SHP77 (cell line): ENCODE measurements at places on chromosomes 4 and X.

DNA sequence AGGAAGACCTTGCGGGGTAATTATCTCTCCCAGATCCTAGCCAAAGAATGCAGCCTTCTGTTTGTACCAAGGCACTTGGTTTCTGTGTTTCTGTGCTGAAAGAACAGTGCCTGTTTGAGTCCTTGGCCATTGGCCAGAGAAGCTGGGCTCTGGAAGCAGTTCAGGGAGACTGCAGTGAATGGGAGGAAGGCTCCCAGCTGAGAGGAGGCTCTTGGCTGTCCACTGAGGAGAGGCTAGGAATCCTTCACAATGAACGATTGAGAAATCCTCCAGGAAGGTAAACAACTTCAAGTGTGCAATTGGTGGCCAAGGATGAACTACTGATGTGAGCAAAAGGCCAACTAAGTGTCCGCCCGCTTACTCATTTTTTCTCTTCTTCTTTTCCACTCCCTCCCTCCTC, 61.3 kb downstream of the HS3ST1 start:
- no peak for DNase-seq

DNA sequence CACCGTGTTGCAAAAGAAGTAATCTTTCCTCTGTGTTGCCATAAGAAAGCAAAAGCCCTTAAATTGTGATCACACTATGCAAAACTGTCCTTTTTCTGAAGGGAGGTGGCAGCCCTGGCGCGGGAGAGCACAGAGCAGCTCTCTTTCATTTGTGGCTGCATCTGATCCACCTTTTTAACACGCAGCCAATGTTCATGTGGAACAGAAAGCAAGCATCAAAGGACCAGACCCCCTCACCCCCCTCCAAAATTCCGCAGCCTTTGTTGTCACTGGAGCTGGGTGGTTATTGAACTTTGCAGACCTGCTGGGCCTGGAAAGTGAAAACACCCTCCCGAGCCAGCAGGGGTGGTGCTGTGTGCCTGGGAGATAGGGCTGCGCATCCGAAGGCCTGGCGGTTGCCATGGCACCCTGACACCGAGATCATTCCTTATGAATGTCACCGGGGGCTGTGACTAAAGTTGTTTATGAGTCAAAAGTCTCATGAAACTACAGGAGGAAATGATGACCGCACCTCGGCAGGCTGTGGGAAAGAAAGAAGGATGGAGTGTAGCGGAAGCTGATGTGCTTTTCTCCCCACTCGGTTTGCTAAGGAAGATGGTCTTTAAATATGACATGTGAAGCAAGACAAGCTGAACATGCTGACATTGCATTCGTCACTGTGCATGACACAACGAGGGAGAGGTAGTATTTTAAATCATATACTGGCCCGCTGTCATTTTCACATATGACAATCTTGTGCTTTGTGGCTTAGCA, 367.4 kb downstream of the UNC5C start:
- DNase-seq, result no peak

DNA sequence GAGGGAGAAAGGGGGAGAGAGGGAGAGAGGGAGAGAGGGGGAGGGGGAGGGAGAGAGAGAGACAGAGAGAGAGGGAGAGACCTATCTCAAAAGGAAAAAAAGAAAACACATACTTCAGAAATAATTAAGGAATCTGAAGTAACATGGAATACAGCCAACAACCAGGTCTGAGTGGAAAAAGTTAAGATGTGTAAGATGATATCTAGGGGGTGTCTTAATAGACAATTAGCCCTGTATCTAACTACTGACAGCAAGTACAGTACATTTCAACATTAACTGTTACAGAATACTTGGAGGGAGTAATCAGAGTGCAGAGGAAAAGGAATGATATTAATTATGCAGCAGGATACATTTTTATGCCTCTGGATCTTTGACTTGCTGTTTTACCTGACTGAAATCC, 22.4 kb downstream of the NUP54 start:
- DNase-seq, result no peak

DNA sequence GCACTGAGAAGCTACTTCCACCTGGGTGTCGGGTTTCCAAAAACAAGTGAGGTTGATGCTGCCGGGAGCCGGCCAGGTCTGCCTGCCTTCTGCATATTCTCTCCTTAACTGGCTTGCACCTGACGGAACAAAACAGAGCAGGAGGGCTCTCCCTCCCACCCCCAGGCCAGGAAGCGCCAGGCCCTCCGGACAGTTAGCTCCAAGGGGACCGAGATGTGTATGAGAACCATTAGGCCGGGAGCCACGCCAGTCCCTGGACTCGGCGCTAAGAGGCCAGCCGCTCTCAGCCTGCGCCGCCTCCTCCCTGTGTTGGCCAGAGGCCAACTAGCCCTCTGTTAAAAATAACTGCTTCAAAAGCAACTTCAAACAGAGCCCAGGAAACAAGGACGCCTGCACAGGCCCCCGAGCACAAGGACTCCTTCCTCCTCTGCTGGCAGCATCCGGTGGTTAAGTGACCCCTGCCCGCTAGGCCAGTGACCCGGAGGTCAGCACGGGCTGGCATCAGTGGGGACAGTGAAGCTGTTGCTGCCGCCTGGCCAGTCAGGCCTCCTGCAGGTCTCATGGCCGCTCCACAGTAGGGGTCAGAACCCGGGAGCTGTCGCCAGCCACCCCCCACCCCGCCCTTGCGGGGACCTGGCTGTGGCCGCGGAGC, 107.9 kb downstream of the ABLIM2 start:
- DNase-seq, result peak; percentile 51

- peak; percentile 22 for DNase-seq
Measured at GRCh38 chr4:156298230-156298629, 344.6 kb upstream of the CTSO start.

DNA sequence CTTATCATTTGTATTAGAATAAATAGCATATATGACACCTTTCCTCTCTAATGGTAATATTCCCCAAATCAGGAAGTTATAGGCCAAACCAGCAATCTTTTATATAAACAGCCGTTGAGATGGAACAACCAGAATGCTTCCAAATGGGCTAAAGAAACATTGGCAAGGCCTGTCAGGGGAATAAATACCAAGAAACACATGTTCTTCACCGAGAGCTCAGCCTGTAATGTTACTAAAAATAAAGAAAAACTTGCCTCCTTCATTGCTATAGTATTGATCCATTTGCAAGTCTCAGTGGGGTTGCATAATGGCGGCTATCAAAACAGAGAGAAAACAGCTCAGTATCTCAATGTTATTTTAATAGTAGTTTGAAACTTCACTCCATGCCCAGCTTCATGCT, 104.9 kb downstream of the FAM13A start:
- no peak for DNase-seq

GRCh38 chr4:4831266-4831665, 28.2 kb upstream of the MSX1 start:
- DNase-seq, result no peak

DNA sequence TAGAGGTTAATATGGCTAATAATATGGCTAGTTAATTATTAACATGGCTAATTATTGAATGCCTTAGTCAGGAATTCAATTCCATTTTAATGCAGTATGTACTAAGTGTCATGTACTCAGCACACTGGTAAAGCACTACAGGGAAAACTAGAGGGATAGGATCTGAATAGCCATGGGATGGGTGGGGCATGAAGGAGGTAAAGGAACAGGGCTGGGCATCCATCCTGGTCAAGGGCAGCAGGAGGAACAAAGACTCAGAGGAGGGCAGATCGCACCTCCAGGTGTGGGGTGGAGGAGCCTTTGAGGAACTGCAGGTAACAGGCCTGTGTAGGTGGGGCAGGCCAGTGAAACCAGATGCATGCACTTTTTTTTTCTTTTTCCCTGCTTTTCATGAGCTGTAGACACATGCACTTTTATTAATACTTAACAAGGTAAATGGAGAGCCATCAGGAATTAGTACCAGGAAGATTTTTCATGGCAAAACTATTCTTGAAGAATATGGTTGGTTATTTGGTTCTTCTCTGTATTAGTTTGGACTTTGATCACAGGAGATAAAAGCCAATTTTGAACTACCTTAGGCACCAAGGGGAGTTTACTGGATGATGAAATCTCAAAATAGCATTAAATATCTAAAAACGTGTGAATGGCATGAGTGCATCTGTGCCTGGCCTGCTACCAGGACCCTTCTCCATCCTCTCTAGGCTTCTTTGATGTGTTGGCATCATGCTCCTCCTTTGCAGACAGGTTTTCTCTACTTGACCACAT, 88.3 kb downstream of the CC2D2A start:
- DNase-seq, result no peak

DNA sequence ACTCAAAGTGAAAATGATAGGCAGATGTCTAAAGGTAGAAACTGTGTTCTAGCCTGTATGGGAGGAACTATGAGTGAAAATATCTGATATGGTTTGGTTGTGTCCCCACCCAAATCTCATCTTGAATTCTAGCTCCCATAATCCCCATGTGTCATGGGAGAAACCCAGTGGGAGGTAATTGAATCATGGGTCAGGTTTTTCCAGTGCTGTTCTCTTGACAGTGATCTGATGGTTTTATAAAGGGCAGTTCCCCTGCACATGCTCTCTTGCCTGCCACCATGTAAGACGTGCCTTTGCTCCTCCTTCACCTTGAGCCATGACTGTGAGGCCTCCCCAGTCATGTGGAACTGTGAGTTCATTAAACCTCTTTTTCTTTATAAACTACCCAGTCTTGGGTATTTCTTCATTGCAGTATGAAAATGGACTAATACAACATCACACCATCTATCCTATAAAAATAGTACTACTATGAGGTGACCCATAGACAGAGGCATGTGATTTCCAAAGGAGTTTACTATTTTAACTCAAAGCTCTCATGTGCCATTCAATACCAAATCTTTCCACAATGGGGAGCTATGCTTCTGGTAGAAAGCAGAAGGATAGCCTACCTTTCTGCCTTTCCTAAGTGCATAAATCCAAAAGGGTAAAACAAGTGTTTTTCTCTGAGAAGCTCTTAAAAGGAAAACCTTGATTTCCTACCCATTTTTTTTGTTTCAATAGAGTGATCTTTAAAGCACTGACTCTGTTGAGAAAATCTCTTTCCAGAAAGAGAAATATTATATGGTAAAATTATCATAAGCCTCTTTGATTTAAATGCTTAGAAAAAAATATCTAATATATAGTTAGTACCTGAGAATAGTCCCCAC, 38.8 kb downstream of the SEC31A start:
- no peak for DNase-seq

DNA sequence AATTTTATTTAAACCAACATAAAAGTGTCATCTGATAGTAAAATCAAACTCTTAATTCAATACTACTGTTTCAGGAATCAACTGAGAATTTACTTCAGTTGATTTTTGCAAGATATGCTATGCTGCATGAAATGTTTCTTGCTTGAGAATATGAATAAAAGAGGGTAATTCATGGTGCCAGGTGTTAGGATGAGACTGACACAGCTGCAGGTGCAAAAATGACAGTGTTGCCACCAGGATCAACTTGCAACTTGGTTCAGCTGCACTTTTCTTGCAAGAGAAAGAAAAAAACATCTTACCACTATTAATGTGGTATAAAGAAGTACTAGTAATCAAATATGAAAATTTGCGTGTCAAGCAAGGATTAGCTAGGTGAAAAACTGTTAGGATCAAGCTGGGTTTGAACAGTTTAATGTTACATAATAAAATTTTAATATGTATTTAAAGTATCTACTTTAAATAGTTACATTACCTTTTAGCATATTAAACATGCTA, 49.7 kb downstream of the CHIC2 start:
- DNase-seq, result no peak

DNA sequence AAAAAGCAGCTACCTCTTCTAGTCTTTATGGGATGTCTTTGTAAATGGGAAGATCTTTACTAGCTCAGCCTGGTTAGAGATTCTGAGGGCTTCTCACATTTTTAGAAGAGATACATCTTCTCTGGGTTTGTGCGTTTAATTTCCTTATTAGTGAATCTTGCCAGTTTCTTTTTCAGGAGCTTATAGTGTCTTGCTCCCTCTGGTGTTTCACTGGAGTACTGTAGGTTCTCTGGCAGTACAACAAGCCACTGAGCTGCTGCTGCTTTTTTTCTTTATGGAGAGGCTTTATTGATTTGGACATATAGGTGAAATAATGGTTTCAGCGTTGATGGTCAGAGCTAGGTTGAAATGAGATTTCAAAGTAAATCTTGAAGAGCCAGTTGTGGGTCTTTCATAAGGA, 82.9 kb downstream of the LAS1L start:
- peak; percentile 13 for DNase-seq

- no peak for DNase-seq
Measured at GRCh38 chr4:62487016-62487415, 1286.9 kb downstream of the ADGRL3 start.

DNA sequence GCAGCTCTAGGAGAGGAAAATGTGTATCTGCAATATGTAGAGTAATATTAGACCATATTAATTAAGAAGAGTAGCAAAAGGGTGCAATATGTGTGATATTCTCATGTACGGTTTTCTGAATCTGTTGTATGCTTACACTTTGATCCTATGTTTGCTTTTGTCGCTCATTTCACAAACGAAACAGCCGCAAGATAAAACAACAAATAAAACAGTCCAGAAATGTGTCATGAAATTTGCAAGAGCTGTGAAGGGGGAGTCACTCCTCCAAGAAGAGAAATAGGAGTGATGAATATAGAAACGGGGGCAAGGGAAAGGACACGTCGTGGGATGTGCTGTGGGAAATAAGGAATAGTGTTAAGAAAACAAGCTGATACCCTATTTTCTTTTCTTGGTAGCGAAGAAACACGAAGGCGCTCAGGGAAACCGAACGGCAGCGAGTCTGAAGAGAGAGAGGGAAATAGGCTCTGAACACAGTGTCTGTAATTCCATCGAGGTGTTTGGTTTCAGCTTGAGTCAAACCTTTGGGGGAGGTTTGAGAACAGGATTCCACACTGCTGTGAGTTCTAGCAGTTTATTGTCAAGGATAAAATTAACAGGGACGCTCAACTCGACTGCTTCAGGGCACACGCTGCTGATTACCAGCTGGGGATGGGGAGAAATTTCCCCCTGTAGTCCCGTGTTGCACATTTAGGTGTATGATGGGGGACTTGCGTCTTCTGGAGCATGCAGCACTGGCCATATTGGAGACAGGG, 595.6 kb upstream of the TENM3 start:
- DNase-seq, result no peak

DNA sequence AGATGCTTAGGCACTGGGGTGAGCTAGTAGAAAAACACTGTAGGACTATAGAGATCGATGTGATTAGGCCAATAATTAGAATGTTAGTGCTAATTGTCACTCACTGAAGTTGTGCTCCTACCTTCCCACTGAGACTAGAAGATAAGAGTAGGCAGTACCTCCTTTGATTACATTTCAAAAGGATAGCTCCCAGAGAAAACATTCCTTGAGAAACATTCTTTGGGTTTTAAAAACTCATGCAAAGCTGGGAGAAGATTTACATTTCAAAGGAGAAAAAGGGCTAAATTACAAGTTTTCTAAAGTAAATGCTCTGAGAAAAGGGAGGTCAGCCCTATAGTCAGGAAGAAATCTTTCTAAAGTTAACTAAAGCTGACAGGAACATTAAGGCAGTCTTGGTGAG, 860.3 kb upstream of the NDST4 start:
- no peak for DNase-seq
